ENCODE measurements at places on chromosomes 6 and 20. TPM values are rescaled to one million over a fixed set of nuclear protein-coding genes. Genes with fewer than 3 reads are reported as not detected.

The GPR6 gene
- total RNA-seq, result not detected

DNA sequence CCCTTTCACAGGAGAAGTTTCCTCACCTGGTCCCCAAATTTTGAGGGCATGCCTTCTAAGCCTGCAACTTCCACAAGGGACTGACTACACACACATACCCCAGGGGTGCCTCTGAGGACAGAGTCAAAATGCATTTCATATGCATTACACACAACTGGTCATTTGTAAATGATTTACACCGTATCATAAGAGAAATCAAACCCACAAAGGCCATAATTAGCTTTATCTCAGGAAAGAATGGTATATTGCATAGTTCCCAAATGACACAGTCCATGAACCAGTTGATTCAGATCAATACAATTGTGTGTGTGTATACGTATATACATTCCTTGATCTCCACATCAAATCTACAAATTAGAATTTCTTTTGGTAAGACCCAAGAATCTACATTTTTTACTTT lies 203.3 kb upstream of the PRDM1 start:
- no peak for DNase-seq

GRCh38 chr6:116925088-116925794 lies 48.2 kb downstream of the RFX6 start:
- no peak for DNase-seq

The VEGFA gene
- total RNA-seq, result 65.2 TPM

The DYNLT2 gene
- total RNA-seq, result 1.7 TPM

GRCh38 chr6:145372671-145373151 lies 362.6 kb downstream of the EPM2A start:
- peak; percentile 3 for DNase-seq

GRCh38 chr6:128474481-128474880 lies 45.9 kb downstream of the PTPRK start:
- DNase-seq, result no peak

DNA sequence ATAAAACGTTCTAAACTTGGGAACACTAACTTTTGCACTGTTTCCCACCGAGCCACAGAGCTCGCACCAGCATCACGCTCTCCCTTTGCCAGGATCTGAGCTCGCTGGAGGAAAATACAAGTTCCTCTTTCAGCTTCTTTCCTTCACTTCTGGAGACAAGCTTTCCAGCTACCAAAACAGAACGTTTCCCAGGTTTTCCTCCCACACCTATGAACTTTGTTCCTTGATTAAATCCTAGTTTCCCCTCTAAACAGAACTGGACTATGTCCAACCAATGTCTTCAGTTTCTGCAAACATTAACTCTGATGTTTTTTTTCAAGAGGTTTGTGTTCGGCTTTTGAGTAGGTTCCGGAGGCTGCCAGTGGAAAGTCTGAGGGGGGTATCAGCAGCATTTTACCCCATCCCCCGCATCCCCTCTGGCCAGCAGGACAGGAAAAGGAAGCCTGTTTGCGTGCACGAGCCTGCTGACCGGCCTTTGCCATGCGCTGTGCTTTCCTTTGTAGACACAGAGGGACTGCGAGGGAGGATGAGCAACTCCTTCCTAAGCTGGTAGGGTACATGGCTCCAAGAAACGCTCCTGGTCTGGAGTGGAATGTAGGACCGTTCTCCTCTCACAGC lies 135.5 kb downstream of the LY86 start:
- DNase-seq, result no peak
